ENCODE measurements at places on chromosomes 6 and 20. TPM values are rescaled to one million over a fixed set of nuclear protein-coding genes. Genes with fewer than 3 reads are reported as not detected.

The ZNFX1 gene
- total RNA-seq, result 27.7 TPM

The CPNE1 gene
- 80.0 TPM for total RNA-seq

The MAFB gene
- 3.4 TPM for total RNA-seq

The TPX2 gene
- 25.2 TPM for total RNA-seq

The PRICKLE4 gene
- total RNA-seq, result 2.3 TPM

The IPCEF1 gene
- 0.32 TPM for total RNA-seq

The FKBP1C gene
- total RNA-seq, result 0.38 TPM

The JPH2 gene
- total RNA-seq, result 0.63 TPM

The B3GAT2 gene
- total RNA-seq, result not detected

The EEF1A2 gene
- total RNA-seq, result 27.1 TPM

The ADTRP gene
- total RNA-seq, result 0.76 TPM

The TMEM200A gene
- 0.19 TPM for total RNA-seq

The LGSN gene
- total RNA-seq, result not detected

The XKR7 gene
- total RNA-seq, result not detected

The RHAG gene
- total RNA-seq, result not detected

The SLA2 gene
- not detected for total RNA-seq

The SPATA2 gene
- total RNA-seq, result 0.65 TPM

The FABP7 gene
- not detected for total RNA-seq

The FNDC11 gene
- 1.1 TPM for total RNA-seq

The SPEF1 gene
- 0.13 TPM for total RNA-seq

The SRC gene
- total RNA-seq, result 0.81 TPM

The HDAC2 gene
- 41.8 TPM for total RNA-seq

The CDSN gene
- not detected for total RNA-seq

The MDN1 gene
- 33.7 TPM for total RNA-seq

The RAD21L1 gene
- not detected for total RNA-seq

The RALGAPA2 gene
- 36.4 TPM for total RNA-seq

The HUS1B gene
- 0.65 TPM for total RNA-seq

The MYH7B gene
- 0.16 TPM for total RNA-seq

The FLOT1 gene
- 94.0 TPM for total RNA-seq

The MYT1 gene
- not detected for total RNA-seq

The TTK gene
- total RNA-seq, result 12.1 TPM

The TOP1 gene
- 14.7 TPM for total RNA-seq

The STX7 gene
- total RNA-seq, result 13.9 TPM

The SLC32A1 gene
- not detected for total RNA-seq

The ZFAND3 gene
- total RNA-seq, result 11.3 TPM

The RWDD1 gene
- total RNA-seq, result 13.0 TPM

The SLC26A8 gene
- total RNA-seq, result not detected

The HSPA1L gene
- total RNA-seq, result 1.8 TPM

The CDC5L gene
- total RNA-seq, result 25.2 TPM

The TNFRSF6B gene
- total RNA-seq, result 28.5 TPM

The PI3 gene
- total RNA-seq, result not detected

Measured in bladder microvascular endothelial cell (primary cell).